ENCODE measurements at places on chromosomes 7 and 10.

DNA sequence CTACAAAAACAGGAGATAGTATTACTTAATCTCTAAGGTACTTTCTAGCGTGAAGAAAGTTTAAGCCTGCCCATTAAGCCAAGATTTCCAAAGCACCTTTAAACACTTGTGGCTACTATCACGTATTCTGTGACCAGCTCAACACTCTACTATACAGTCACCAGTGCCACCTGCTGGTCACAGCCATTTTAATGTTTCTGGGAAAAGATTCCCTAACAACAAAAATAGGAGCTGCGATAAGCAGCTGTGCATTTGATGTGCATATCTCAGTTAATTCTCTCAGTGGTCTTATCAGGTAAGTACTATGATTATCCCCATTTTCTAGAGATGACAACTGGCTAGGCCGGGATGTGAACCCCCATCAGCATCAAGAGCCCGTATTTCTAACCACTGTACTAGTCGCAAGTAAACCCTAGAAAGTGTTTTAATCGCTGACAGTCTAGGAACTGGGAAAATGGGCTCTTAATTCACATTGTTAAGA lies 860 bp downstream of the SEC31B start:
- peak; percentile 71 for DNase-seq

GRCh38 chr10:76559892-76560220 lies 1077.8 kb downstream of the KCNMA1 start:
- DNase-seq = no peak

- no peak for DNase-seq
These were observed 56.7 kb downstream of the SCD start for GRCh38 chr10:100403734-100404133.

DNA sequence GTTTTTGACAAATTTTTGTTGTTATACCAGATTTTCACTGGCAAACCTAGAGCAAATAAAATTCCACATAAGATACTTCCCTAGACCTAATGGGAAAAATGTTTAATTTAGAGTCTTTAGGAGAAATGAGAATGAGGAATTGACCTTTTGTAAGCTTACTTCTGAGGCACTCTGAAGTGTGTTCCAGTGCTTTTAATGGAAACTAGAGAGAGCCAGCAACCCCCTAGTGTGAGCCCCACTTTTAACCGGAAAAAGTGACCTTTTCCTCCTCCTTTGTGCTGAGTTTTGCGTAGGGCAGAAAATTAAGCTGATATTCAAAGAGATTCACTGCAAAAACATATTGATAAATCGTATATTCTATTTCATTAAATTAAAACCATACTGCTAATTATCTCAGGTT lies 5.2 kb downstream of the IKZF1 start:
- DNase-seq = no peak

GRCh38 chr7:111108000-111108399 lies 17.1 kb downstream of the LRRN3 start:
- DNase-seq = no peak

GRCh38 chr10:122053314-122053713 lies 64.4 kb downstream of the TACC2 start:
- DNase-seq = no peak

- no peak for DNase-seq
These were observed 30.3 kb downstream of the FOXL3 start for GRCh38 chr7:320297-320696.

DNA sequence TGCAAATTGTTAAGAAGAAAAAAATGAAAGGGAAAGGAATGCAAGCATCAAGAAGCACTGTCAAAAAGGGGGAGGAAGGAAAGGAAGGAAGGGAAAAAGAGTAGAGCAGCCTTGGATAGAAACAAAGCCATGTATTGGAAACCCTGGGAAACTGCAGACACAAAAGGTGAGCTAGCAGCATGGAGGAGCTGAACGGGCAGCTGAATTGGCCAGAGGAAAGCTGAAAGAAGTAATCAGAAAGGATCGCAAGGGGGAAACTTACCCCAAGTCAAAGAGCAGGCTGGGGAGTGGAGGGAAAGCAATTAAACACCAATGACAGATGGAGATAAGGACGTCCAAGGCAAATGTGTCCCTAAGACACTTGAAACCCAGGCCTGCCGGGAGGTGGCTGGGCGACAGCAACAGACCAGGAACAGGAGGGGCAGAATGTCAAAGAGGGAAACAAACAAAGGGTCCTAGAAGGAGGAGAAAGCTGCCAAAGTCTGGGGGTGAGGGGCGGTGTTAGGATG lies 93.8 kb upstream of the SVIL start:
- no peak for DNase-seq

- peak; percentile 7 for DNase-seq
These were observed 11.2 kb downstream of the IL2RA start for GRCh38 chr10:6050801-6051445.

GRCh38 chr10:4243651-4244050 lies 458.6 kb upstream of the KLF6 start:
- no peak for DNase-seq

- no peak for DNase-seq
These were observed 22.6 kb downstream of the WNT8B start for GRCh38 chr10:100485366-100485765.

DNA sequence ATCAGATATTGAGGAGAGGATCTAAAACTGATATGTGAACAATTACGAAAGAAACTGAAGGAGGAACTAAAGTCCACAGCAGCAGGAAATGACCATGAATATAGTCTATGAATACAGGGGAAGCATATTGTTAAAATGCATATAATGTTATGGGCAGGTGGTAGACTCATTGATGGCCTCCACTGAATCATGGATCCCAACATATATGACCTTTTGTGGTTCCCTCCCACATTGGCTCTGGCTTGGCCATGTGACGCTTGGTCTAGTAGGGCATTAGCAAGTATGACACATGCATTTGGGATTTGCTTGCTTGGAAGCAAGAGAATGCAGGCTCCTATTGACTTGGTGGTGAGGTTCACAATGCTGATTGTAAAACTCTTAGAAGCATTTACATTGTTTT lies 55.2 kb upstream of the RAB18 start:
- DNase-seq = no peak

DNA sequence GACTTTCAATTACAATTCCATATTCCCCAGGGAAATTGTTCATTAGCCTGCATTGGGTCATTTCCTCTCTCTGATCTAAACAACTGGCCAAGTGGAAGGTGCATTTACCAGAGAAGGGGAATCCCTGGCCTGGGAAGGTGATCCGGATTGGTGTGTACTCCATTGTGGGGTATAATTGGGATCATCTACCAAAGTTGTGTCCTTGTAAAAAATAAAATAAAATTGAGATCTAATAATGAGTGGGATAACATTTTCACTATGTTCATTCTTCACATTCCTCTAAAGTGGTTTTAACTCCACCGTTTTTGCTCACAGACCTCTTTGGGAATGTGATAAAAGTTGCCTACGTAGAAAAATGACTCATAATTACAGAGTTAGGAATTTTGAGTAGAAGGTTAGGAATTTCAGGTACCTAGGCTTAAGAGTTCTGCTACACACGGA lies 22.8 kb downstream of the ARL5B start:
- no peak for DNase-seq

DNA sequence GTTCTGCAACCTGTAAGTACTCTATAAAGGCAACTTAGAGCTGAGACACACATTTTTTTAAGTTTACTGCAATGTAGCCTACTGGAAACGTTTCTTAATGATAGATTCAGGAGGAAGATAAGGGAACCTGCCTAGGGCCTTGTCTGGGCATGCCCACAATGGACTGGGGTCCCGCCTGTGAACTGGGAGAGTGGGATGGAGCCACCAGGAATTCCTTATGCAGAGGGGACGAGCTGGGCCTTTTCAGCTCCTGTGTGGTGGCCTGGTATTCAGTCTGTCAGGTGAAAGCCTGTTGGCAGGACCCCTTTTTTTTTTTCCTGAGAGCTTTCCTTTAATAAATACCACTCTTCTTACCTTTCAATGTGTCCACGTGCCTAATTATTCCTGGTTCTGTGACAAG lies 384.4 kb upstream of the ZWINT start:
- DNase-seq = no peak

GRCh38 chr7:28654110-28654509 lies 241.8 kb downstream of the CREB5 start:
- no peak for DNase-seq

- no peak for DNase-seq
These were observed at the start of gene SEMA3E for GRCh38 chr7:83648464-83649241. Gene SEMA3E (minus strand): TSS chr7:83649139.

DNA sequence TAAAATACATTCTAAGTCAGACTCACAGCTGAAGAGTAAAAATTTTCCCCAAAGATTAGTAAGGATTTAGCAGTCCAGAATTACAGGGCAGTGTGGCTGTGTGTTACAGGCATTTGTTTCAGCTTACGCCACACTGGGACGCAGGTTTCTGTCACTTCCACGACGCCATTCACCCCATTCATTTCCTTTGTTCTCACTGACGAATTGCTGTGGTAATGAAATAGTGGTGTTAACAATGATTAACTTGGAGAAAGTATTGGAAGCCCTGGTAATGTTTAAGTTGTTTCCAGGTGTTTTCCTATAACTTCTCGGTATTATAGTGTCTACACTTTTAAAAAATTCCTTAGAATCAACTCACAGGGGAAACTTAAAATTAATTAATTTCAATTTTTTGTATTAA lies 370.9 kb downstream of the SH2D4B start:
- DNase-seq = no peak

- no peak for DNase-seq
These were observed 338.7 kb downstream of the DNAJB6 start for GRCh38 chr7:157675427-157675927.

GRCh38 chr7:3103614-3104398 lies 60.1 kb upstream of the CARD11 start:
- DNase-seq = no peak

DNA sequence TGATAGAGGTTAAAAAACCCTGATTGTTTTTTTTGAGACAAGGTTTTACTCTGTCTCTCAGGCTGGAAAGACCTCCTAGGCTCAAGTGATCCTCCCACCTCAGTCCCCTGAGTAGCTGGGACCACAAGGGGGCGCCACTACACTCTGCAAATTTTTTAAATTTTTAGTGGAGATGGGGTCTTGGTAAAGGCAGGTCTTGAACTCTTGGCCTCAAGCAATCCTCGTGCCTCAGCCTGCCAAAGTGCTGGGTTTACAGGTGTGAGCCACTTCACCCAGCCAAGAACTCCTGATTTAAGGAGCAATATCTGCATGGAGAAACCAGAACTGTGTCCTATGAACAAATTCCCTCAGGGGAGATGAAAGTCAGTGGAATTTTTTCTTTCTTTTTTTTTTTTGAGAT lies 7.3 kb upstream of the KLHDC10 start:
- DNase-seq = no peak

GRCh38 chr7:117737926-117738325 lies 135.3 kb downstream of the CTTNBP2 start:
- no peak for DNase-seq

DNA sequence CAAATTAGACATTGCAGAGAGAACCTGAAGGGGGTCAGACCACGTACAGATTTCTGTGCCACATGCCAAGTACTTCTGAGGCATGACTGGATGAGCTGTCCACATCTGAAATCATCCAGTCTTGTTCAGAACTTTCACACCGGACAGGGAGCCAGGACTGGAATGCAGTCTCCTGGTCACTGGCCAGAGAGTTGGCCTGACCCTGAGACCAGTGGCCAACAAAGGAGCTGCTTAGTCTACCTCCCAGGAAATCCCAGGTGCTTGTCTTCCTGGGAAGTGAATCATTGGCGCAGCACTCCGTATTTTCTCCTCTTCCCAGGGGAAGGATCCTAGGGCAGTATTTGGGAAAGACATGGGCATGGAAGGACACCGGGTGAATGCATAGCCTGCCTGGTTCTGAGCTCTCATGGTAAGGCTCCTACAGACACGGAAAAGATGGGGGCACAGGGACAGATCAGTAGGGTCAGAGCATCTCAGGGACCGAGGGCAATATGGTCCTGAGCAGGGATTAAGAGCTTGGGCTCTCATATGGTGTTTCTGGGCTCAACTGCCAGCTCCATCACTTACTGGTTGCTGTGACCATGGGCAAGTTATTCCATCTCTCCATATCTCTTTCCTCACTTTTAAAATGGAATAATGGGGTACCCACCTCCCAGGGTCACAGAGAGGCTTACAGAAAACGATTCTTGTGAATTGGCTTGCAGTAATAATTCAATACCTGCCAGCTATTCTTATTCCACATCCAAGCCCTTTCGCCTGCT lies 1.3 kb upstream of the SCD start:
- DNase-seq = no peak

DNA sequence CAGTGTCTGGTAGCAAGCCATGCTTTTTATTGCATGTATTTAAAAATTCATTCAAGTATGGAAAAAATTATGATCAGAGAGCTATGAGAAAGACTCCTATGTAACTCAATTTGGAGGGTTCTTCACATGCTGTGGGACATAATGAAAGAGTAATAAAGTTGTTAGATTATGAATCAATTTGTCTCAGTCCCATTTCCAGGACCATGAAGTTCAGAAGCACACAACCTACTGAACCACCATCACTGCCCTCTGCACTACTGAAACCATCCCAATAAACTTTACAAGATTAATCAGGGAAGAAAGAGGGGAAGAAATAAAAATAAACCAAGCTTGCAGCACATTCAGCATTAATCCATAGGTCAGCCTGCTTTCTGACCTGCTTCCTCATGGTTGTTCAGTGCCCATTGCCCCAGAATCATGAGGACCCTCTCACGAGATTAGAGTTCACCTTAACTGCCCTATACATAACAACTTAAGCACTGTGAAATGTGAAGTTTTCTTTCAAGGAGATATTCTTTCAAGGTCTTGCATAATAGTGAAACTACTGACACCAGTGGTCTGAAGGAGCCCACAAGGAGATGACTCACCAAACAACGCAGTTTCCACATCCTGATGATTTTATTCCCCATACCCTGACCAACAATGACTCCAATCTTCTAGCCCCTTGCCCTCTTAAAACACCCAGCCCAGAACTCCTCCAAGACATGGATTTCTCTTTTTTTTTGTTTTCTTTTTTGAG lies 171.5 kb upstream of the ADCY1 start:
- DNase-seq = no peak

DNA sequence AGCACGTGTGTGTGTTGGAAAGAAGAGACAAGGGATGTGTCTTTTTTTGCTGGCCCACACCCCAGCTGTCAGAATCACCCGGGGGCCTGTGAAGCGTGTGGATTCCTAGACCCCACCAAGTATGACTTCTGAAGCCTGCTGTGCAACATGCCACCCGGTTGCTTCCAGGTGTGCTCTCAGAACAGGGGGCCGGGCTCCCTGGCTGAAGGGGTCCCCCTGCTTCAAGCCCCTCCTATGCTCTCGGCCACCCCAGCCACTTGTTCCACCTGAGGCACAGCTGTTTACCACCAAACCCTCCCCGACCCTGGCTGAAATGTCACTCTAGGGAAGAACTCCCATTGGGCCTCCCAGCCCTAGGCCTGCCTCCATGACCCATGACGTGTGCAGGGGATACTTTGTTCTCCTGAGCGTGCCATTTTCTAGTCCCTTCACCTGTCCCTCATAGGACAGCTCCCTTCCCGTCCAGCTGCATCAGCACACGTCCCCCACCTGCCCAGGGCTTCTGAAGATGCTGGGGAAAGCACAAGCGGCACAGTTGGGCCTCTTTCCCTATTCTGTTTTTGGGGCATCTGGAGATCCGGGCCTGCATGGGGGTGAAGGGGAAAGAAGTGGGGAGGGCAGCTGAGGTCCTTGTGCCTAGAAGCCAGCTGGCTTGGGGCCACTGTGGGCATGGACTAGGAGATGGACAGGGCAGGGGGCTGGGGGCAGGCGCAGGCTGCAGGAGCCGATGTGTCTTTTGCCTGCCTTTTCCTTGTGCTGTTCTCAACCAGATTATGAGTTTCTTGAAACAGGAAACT lies 33.3 kb downstream of the CRHR2 start:
- no peak for DNase-seq

GRCh38 chr7:138975343-138976104 lies 5.7 kb downstream of the KIAA1549 start:
- DNase-seq = no peak
